ENCODE measurements at places on chromosomes 11 and 22. TPM values are rescaled to one million over a fixed set of nuclear protein-coding genes. Genes with fewer than 3 reads are reported as not detected.

Gene P2RY2
- total RNA-seq, result 0.11 TPM

Gene KDM4E
- not detected for total RNA-seq

Gene OR51I1
- total RNA-seq, result not detected

Gene TCIRG1
- 9.1 TPM for total RNA-seq

Gene TRIM68
- total RNA-seq, result 11.3 TPM

Gene LAYN
- total RNA-seq, result 13.5 TPM

Gene SMTNL1
- not detected for total RNA-seq

Gene CNGA4
- 0.39 TPM for total RNA-seq

- no peaks in the 10 kb centered on the region for H3K27me3 ChIP-seq
- no peak overlapping the region for H3K4me3 ChIP-seq
- no peak overlapping the region for H3K27ac ChIP-seq
- H3K36me3 ChIP-seq, result peaks cover 5% of the 10 kb centered on the region
Measured at GRCh38 chr22:24812950-24813775, 7.2 kb downstream of the SGSM1 start.

- H3K4me1 ChIP-seq, result peaks cover 10% of the 10 kb centered on the region
- no peak overlapping the region for H3K4me3 ChIP-seq
- H3K27ac ChIP-seq, result peak overlapping the region; percentile 96
- H3K36me3 ChIP-seq, result no peaks in the 10 kb centered on the region
Measured at GRCh38 chr11:121741761-121742361, 289.1 kb upstream of the SORL1-AS1 start.

DNA sequence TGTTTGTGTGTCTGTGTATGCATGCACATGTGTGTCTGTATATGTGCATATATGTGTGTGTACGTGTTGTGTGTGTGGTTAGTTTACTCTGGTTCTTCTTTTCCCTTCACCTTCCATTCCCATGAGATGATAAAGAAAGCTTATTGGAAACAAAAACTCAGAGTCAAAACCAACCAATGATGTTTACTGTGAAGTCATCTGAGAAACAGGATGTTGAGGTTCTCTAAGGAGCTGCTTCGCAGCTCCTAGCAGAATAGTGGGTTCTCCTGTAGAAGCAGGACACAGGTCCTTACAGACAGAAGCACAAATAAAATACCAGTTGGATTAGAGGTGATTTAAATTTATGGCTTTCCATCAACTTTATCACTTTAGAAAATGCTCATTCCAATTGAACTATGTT lies 256.1 kb upstream of the PLET1 start:
- H3K4me3 ChIP-seq, result no peak overlapping the region
- no peaks in the 10 kb centered on the region for H3K27me3 ChIP-seq
- H3K4me1 ChIP-seq, result peaks cover 12% of the 10 kb centered on the region
- no peak overlapping the region for H3K27ac ChIP-seq
- no peak for DNase-seq

- H3K36me3 ChIP-seq, result no peaks in the 10 kb centered on the region
- peaks cover 29% of the 10 kb centered on the region for H3K4me1 ChIP-seq
- peak overlapping the region; percentile 86 for H3K27ac ChIP-seq
- no peaks in the 10 kb centered on the region for H3K27me3 ChIP-seq
- no peak for DNase-seq
Measured at GRCh38 chr11:78418584-78419211, 1.1 kb upstream of the GAB2 start.

DNA sequence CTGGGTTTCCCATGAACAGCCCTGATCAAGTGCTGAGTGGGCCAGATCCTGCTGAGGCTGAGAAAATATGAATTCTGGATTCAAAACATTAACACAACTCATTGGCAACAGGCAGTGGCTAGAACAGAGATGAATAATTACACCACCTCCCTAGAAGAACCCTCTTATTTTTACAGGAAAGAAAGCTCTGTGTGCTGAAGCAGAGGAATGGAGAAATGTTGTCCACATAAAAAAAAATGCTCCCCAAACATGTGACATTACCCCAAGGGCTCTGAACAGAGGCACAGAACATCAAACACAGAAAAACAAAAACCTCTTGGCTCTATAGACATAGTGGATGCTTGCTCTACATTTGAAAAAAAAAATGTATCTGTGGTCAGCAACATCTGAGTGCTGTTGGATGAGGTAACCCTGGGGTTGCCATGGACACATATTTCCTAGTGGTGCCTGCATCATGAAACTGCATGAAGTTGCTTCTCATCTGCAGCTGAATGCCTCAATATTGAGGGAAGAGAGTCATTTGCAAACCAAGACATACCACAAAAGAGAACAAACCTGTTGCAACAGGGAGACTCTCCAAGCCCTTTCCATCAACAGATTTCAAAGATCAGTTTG lies 98.8 kb downstream of the SNX19 start:
- H3K4me3 ChIP-seq, result no peak overlapping the region
- H3K27ac ChIP-seq, result peak overlapping the region; percentile 25
- DNase-seq, result peak; percentile 66
- peaks cover 5% of the 10 kb centered on the region for H3K4me1 ChIP-seq
- no peaks in the 10 kb centered on the region for H3K36me3 ChIP-seq

DNA sequence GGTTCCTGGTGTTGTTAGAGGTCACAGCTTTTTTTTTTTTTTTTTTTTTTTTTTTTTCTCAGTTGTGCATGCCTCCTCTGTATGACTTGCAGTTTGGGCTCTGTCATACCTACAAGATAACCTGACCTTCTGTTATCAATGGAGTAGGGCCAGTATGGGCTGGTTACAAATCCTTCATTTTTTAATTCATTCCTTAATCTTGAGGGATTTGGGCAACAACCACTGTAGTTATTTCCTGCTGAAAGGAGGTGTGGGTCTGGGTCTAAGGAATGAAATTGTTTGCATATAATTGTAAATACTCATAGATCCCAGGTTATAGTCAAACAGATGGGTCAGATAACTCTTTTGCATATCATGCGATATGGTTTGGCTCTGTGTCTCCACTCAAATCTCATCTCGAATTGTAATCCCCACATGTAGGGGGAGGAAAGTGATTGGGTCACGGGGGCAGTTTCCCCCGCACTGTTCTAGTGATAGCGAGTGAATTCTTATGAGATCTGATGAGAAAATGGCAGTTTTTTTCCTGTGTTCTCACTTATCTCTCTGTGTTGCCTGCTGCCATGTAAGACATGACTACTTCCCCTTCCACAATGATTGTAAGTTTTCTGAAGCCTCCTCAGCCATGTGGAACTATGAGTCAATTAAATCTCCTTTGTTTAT lies 14.1 kb upstream of the GLYAT start:
- H3K4me3 ChIP-seq, result no peak overlapping the region
- no peaks in the 10 kb centered on the region for H3K4me1 ChIP-seq
- DNase-seq, result no peak
- H3K36me3 ChIP-seq, result no peaks in the 10 kb centered on the region
- no peak overlapping the region for H3K27ac ChIP-seq
- H3K27me3 ChIP-seq, result no peaks in the 10 kb centered on the region

DNA sequence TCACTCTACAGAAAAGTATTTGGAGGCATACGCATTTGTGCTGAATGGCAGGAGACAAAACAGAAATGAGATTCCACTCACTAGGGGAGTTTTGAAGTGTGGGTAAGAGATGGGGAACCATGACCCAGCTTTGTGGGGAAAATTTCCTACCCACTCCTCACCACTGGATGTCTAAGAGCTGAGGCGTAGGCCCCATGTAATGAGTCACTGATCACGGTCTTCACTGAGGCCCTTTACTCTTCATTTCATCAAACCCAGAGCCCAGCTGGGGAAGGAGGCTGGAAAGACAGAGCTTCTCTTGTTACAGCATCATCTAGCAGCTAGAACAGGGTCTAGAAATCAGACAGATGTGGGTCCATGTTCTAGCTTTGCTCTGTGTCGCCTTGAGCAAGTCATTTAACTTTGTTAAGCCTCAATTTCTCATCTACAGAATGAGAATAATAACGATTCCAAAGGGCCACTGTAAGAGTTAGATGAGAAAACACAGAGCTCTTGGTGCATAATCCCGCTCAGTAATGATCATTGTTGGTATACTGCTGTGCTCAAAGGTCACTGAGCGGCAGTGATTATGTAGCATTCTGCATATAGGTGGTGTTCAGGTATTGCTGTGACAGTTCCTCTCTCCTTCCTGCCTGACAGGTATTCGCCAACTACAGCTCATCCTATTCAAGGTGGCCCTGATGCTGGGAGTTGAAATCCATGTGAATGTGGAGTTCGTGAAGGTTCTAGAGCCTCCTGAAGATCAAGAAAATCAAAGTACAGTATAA lies 97.2 kb downstream of the MICAL2 start:
- H3K27me3 ChIP-seq, result no peaks in the 10 kb centered on the region
- no peak overlapping the region for H3K4me3 ChIP-seq
- no peaks in the 10 kb centered on the region for H3K4me1 ChIP-seq

GRCh38 chr11:44140372-44140771 lies 44.9 kb downstream of the EXT2 start:
- H3K4me1 ChIP-seq, result peaks cover 8% of the 10 kb centered on the region
- DNase-seq, result no peak
- no peak overlapping the region for H3K4me3 ChIP-seq
- no peak overlapping the region for H3K27ac ChIP-seq

DNA sequence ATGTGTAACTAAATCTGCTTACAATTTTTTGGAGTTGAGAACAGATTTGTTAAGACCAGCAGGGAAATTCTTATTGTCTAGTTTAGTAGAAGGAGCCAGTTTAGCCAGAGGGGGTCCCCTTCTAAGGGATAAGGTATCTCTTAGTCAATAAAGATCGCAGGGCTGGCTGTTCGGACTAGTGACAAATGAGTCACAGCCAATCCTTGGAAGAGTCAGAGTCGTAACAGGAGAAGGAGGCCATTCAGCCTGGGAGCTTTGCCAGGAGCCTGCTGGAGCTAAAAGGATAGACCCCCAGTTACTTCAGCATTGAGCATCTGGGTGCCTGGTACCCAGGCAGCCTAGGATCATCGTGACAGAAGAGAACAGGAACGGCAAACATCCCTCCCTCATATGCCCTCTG lies 191.6 kb upstream of the ARHGAP20 start:
- H3K4me3 ChIP-seq, result no peak overlapping the region
- H3K4me1 ChIP-seq, result peaks cover 3% of the 10 kb centered on the region
- no peaks in the 10 kb centered on the region for H3K27me3 ChIP-seq
- no peak overlapping the region for H3K27ac ChIP-seq
- H3K36me3 ChIP-seq, result no peaks in the 10 kb centered on the region

DNA sequence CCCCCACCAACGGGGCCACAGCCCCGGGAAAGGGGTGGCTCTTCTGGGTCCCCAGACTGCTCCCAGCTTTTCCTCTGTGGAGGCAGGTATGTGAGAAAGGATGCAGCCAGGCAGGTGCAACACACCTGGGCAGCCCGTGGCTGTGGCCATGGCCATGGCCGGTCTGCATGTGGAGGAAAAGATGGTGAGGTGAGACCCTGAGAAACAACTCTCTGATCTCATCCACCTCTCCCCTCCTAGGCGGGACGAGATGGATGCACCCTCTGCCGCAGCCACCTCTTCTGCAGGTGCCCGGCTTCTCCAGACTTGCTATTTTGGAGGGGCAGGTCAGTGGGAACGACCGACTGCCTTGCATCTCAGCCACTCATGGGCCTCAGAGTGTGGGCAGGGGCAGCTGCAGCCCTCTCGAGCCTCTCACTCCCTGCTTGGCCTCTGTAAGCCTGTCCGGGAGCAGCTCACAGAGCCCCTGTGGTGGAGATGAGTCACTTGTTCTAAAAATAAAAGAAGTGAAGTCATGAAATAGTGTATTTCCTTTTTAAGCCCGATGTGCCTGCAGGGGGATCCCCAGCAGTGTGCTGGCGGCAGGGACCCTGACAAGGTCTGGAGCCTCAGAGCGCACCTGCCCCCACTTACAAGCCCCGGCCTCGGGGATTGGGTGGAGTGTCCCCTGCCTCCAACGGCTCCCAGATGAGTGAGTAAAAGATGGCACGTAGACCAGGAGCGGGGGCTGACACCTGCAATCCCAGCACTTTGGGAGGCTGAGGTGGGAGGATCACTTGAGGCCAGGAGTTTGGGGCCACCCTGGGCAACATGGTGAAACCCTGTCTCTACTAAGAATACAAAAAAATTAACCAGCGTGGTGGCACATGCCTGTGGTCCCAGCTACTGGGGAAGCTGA lies 10.7 kb downstream of the SMIM38 start:
- H3K4me1 ChIP-seq, result peaks cover 11% of the 10 kb centered on the region
- no peaks in the 10 kb centered on the region for H3K36me3 ChIP-seq
- no peak overlapping the region for H3K27ac ChIP-seq
- no peak overlapping the region for H3K4me3 ChIP-seq

Data from spinal cord (tissue), 10 donors.